Stimulated activated CD8-positive, alpha-beta memory T cell treated with anti-CD3 and anti-CD28 coated beads, Interleukin-15, amount 100 ng/mL, for 24 hours (primary cell): ENCODE measurements at places on chromosomes 5 and 9.

GRCh38 chr5:153952893-153953292 lies 85.8 kb downstream of the FAM114A2 start:
- no peak for DNase-seq

GRCh38 chr5:170307575-170308465 lies 10.2 kb upstream of the LCP2 start:
- DNase-seq = no peak

DNA sequence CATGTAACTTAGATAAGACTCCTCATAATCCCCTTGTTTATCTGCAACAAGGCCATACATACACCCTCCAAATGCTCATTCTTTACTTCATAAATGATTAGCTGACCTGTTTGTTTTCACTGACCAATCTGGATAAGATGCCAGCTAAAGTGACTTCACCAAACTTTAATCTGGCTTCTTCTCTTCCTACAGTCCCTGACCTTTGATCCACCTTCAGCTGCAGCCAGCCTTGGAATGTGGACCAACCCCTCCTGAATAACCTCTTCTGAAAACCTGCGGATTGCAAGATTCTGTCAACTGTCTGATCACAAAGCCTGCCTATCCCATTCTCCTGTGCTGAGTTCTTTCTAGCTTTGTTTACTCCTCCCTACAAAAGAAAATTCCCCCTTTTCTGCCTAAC lies 476.8 kb downstream of the LRRC70 start:
- DNase-seq = no peak

- no peak for DNase-seq
Measured at GRCh38 chr9:110659891-110660541, 8.6 kb upstream of the MUSK start.

- DNase-seq = no peak
Measured at GRCh38 chr5:159426694-159427093, 96.4 kb upstream of the IL12B start.

GRCh38 chr5:125835293-125836172 lies 587.7 kb upstream of the GRAMD2B start:
- no peak for DNase-seq

GRCh38 chr9:83472764-83473163 lies 65.4 kb downstream of the FRMD3 start:
- no peak for DNase-seq

- no peak for DNase-seq
Measured at GRCh38 chr5:158344376-158344775, 485.4 kb upstream of the CLINT1 start.

- no peak for DNase-seq
Measured at GRCh38 chr5:139852696-139853095, 57.1 kb downstream of the PSD2 start.

DNA sequence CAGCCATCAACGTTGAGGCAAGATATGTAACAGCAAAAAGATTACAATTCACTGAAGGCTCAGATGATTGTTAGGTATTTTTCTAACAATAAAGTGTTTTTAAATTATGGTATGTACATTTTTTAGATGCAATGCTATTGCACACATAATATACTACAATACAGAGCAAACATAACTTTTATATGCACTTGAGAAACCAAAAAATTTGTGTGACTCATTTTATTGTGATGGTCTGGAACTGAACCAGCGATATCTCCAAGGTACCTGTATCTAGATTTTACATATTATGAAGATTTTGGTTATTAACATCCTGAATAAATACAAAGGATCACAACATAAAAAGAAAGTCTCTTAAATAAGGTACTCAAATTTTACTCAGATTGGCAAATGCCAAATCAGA lies 41.3 kb downstream of the TBCA start:
- DNase-seq = no peak

DNA sequence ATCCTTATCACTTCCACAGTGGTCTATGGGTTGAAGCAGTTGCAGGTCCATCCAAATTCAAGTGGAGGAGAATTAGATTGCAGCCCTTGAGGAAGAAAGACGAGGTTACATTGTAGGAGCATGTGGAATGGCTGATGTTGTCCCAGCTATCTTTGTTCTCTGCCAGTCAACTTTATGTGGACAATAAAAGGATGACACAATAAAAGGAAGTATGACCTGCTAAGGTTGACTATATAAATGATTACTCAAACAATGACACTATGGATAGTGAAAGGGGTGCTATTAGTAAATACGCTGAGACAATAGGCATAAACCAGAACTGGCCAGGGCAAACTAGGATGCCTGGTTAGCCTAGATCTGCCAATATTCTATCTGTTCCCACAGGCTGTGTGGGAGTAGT lies 12.8 kb upstream of the ZNF618 start:
- DNase-seq = no peak

- no peak for DNase-seq
Measured at GRCh38 chr9:121376214-121376830, 6.3 kb upstream of the STOM start.

DNA sequence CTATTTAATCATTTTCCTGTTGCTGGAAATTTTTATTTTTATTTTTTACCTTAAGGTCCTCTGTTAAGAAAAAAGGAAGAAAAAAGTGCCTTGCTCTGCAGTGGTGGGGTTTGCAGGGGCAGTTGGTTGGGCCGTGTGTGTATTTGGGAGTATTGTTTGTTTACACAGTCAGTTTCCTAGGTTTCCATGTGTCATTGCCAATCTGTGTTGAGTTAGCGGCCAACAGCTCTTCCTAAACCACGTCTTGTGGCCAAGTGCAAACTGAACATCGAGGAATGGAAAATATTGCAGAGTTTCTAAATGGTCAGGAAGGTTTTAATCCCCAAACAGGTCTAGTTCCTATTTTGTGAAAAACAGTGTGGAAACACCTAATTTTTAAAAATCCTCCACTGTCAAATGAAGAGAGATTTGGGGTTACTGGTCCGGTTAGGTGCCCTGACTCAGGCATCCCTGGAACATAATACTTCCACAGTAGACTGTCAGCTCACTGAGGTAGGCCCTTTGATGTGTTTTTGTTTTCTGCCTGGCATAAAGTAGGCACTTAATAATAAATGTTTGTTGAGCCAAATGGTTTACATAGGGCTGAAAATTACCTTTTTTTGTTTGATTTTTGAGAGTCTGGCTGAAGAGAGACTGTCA lies 37.0 kb downstream of the MAMDC2 start:
- DNase-seq = no peak

DNA sequence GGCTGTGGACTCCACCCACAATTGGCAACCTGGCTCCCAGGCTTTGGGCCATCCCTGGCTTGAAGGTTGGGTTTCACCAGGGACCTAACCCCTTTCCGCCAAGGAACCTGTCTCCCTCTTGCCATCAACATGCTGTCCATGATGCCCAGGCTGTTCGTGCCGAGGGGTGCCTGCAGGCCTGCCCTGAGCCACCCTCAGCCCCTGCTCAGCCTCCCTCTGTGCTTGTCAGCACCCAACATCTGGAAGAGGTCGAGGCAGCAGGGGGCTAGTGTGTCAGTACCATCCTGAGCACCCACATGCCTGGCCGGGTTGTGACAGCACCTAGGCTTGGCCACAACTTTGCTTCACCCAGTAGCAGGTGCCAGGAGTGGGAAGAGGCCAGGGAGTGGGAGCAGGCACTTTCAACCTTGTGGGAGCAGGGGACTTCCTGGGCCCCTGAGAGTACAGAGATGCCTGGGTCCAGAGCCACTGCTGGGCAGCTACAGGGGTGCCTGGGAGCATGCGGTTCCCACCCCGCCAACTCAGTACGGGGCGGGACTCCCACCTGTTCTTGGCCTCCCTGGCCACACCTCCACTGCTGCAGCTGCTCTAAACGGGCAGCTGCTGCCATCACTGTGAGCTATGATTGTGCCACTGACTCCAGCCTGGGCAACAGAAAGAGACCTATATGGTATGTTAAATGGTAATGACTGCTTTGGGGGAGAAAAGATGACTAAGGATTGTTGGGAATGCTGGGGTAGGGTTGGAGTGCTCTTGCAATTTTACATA lies 6.3 kb downstream of the PDCD1LG2 start:
- no peak for DNase-seq

GRCh38 chr5:136145030-136145429 lies 12.4 kb downstream of the SMAD5 start:
- DNase-seq = no peak

- DNase-seq = no peak
Measured at GRCh38 chr5:37575541-37576489, 196.7 kb downstream of the WDR70 start.

- DNase-seq = no peak
Measured at GRCh38 chr9:132647806-132648205, 22.0 kb downstream of the DDX31 start.

- DNase-seq = no peak
Measured at GRCh38 chr5:44987026-44987425, 178.3 kb downstream of the MRPS30 start.

DNA sequence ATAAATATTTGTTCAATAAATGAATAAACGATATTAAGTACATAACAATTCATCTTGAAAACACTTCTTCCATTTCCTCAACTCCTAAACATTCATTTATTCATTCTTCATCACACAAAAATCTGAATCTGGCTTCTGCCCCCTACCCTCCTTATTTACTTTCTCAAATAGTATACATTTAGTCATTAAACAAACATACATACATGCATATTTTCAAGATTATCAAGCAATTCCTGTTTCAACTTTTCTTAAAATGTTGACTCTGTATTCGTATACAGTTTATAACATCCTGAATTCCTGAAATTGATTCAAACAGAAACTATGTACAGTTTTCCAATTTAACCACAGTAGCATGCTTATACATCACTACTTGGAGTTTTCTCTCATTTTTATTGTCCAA lies 129.0 kb downstream of the MUSK start:
- DNase-seq = no peak

DNA sequence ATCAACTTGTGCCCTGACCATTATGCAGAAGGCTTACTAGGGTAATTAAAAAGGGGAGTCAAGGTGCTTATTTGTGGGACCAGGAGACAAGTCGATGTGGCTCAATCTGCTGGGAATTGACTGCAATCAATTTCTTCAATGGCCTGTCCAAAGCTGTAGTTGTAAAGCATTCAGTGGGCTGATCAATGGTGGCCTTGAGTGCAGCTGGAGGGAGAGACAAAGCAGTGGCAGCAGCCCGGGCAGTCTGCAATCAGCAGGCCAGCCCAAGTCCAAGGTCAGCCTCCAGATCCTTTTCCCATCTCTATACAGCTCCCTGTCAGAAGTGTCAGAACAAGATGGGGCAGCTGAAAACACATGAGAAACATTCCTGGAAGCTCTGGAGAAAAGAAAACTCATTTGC lies 51.0 kb upstream of the BRINP1 start:
- DNase-seq = no peak

GRCh38 chr5:107387526-107388140 lies 283.1 kb downstream of the EFNA5 start:
- no peak for DNase-seq

DNA sequence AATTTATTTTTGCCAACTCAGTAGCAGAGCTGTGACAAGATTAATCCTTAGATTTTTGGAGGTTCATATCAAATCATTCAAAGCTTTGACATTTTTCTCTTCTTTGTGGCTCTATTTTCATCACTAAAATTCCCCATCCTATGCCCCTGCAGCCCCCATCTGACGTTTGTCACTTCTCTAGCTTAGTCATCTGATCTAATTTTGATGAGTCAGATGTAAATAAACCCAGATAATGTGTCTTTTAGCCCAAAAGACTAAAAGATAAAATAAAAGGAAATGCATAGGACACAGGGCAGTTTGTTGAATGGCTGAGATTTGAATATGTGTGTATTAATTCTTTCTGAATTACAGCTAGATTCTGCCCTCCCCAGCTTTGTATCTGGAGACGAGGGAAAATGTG lies 897 bp upstream of the HSPB3 start:
- no peak for DNase-seq

- DNase-seq = no peak
Measured at GRCh38 chr9:129323999-129324553, 146.0 kb upstream of the IER5L start.

GRCh38 chr5:7500256-7500655 lies 104.3 kb downstream of the ADCY2 start:
- DNase-seq = no peak

DNA sequence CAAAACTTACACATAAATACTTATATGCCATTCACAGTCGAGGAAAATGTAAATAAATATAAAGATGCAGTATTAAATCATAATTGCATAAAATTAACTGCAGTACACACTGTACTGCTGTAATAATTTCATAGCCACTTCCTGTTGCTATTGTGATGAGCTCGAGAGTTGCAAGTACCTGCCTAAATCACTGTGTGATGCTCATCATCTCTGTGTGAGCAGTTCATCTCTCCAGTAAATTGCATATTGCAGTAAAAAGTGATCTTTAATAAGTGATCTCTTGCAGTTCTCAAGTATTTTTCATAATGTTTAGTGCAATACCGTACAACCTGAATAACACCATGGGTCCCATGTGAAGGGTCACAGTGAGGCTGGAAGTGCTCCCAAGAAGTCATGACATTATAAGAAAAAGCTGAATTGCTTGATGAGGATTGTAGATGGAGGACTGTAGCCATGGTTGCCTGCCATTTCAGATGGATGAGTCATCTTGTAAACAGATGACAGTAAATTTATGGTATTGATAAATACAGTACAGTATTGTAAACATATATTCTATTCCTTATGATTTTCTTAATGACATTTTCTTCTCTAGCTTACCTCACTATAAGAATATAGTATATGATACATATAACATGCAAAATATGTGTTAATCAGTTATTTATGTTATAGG lies 34.9 kb downstream of the SYK start:
- no peak for DNase-seq

GRCh38 chr9:77982581-77983319 lies 48.9 kb downstream of the GNAQ start:
- DNase-seq = no peak

DNA sequence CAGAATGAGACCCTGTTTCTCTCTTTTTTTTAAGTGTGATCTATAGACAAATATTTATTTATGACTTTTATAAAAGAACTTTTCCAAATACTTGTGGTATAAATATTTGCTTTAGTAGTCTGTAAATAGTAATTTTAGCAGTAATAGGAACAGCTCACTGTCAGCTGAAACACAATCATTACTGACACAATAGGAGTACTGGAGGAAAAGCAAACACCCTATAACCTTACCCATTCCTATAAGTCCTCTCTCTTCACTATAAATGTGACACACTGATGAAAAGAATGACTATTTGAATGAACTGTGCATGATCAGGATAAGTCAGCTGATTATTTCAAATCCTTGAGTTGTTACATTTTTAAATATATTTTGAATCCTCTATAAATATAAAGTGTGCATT lies 72.4 kb downstream of the CDH12 start:
- DNase-seq = no peak

GRCh38 chr5:180540050-180540694 lies 46.0 kb downstream of the CNOT6 start:
- DNase-seq = no peak

GRCh38 chr5:17441351-17441750 lies 56.7 kb upstream of the TAF11L2 start:
- DNase-seq = no peak

- no peak for DNase-seq
Measured at GRCh38 chr5:131769961-131770360, 26.9 kb downstream of the FNIP1 start.
